Aorta (tissue), 5 donors: ENCODE measurements at places on chromosomes 2 and 18. TPM values are rescaled to one million over a fixed set of nuclear protein-coding genes. Genes with fewer than 3 reads are reported as not detected.
A peak's percentile ranks its signal among the peaks of the same experiment; 100 is the strongest.

CNDP1 gene
- total RNA-seq, result 0.49 TPM

STARD6 gene
- total RNA-seq, result not detected

TDRD15 gene
- 0.15 TPM for total RNA-seq

TUBA3E gene
- not detected for total RNA-seq

RAMP1 gene
- total RNA-seq, result 109 TPM

- DNase-seq, result peak; percentile 41
These were observed 102.6 kb upstream of the HS6ST1 start for GRCh38 chr2:128421286-128421685.

- peak; percentile 88 for DNase-seq
These were observed 1.1 kb downstream of the RNF103 start for GRCh38 chr2:86622519-86623042.

DNA sequence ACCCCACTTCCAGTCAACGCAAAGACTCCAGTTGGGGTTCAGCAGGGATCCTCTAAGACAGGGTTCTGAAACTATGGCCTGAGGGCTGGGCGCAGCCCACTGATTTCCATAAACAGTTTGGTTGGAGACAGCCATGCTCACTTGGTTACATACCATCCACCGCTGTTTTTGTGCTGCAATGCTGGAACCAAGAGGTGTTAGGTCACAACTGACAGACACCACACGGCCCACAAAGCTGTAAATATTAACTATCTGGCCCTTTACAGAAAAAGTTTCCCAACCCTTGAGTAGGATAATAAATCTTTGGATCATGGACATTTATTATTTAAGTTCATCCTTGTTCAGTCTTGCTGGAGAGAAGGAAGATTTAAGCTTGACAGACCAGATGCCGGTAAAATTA lies 8.4 kb upstream of the CD226 start:
- DNase-seq, result no peak

DNA sequence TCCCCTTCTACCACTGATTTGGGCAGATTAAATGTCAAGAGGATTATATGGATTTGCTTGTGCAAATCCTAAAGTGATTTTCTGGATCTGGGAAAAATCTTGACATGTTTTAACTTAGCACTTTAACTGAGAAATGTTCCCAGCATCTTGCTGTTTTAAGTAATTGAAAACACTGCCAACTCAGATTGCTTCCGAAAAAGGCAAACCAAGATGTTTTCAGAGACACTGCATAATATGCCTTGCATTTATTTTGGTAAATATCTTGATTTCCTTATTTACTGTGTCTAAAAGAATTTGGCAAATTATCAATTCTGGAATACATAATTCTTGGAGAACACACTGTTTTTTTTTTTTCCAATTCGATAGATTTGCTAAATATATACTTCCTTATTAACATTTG lies 385.0 kb upstream of the FAM98A start:
- no peak for DNase-seq

DNA sequence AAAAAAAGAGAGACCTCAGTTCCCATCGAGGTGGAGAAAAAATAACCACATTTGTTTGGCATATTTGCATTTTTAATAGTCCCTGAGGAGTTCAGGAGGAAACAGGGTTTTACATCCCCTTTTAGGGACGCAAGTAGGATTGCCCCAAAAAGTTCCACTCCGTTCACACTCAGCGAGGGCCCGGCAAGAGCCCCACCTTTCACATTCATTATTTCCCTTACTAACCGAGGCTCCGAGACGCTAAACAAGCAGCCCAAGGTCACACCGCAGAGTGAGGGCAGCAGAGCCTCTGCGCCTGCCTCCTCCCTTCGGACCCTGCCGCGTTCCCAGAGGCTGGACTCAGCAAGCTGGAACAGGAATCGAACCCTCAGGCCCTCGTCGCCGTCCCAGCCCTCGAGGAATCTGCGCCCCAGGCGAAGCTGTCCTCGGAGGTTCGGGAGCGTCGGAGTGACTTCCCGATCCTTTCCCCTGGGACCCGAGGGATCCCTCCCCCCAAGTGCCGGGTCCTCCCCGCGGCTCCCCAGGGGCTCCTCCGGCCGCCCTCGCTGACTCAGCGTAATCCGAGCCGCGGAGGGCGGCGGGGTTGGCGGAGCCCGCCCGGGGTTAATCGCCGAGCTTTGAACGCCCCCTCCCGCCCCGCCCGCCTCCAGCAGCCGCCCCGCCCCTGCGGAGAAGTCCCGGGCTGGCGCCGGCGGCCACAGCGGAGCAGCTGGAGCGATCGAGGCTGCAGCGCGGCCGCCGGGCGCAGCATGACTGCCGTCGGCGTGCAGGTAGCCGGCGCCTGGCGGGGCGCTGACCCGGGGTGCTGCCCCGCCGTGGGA lies at the start of gene TMEM37:
Gene TMEM37 (plus strand): TSS at position 700 of the 821 bp plus-strand sequence. CDS start 50 bp downstream, at position 750.
- DNase-seq, result peak; percentile 82

DNA sequence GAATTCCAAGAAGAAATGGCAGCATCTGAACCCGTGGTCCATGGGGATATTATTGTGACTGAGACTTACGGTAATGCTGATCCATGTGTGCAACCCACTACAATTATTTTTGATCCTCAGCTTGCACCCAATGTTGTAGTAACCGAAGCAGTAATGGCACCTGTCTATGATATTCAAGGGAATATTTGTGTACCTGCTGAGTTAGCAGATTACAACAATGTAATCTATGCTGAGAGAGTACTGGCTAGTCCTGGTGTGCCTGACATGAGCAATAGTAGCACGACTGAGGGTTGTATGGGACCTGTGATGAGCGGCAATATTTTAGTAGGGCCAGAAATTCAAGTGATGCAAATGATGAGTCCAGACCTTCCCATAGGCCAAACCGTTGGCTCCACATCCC lies 34.4 kb upstream of the DSG3 start:
- DNase-seq, result no peak

DNA sequence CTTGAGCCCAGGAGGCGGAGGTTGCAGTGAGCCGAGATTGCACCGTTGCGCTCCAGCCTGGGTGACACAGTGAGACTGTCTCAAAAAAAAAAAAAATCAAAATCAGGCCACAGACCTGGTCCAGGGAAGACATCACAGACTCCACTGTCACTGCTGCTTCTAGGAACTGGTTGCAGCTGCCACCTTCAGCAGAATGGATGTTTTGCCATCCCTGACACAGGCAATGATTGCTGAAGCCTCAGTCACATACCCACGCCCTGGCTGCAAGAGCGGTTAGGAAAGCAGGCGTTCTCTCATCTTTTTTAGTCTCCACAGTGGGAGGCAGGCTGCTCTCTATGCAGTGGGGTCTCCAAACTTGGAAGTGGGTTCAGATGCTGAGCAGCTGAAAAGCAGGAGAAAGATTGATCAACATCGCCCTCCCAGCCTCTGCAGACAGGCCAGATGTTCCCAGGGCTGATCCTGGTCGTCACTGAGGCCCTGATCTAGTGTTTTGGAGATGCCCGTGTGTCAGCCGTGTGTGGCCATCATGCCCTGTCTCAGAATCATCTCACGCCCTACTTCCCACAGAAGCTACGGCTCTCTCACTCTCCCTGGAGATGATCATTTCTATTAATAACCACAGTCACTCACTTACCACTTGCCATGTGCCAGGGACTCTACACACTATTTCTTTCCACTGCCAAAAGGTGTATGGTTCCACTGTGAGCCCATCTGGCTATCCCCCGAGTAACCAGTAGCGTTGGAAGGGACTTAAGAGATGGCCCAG lies 91.8 kb downstream of the PLB1 start:
- DNase-seq, result no peak

- no peak for DNase-seq
These were observed 20.7 kb downstream of the SLC19A3 start for GRCh38 chr2:227696990-227697679.
